ENCODE measurements at places on chromosomes 6 and 20.
A peak's percentile ranks its signal among the peaks of the same experiment; 100 is the strongest.

DNA sequence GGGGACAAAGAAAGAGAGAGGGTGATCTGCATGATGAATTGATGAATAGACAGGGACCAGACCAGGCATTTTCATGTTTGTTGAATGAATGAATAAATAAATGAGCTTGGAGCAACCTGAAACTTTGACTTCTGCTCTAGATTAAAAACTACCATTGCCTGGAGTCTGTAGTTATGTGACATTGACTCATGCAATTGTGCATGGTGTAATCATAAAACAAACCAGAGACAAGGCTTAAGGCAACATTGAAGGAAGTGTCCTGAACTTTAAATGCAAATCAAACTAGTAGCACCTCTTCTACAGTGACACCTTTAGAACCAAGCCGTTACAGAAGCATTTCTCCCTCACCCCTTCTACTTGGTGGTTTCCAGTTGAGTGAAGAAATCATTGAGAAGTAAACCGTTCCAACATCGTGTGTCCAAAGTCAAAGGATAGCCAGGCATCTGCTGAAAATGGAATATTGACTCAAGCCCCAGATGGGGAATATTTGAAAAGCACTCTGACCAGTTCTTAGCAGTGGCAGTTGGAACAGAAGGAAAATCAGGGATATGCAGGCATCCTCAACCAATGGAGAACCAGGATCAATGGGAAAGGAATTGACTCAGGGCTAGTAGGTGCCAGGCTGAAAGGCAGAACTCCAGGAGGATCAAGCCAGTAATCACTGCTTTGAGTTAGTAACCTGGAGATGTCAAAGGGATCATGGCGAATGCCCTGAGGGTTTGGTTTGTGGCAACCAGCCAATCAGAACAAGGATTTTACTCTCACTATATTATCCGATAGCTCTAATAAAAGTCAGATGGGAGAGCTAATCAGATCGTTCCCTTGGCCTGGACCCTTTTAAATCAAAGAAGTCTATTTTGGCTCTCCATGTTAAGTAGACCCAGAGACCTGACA is 171.2 kb upstream of the TSHZ2 start:
- no peak for DNase-seq

DNA sequence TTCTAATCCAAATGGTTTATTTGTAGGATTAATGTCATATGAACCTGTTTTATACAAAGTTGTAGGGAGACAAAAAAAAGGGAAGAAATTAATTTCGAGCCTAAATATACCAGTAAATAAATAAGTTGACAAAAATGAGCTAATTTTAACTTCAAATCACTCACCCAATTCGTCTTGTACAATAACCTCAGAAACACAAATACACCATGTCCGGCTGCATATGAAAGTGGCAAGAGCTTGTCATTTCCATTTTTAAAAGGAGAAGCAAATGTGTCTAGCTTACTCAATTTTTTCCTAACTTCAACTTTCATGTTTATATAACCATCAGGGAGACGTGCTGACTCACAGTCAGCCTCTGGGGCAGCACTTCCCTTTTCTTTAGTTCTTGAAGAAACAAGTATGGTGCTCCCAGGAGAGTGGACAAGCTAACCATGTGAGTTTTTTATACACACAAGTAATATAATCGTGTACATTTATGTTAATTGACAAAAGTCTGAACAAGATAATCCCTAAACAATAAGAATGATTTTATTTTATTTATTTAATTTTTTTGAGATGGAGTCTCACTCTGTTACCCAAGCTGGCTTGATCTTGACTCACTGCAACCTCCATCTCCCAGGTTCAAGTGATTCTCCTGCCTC is 55.5 kb upstream of the SGK1 start:
- peak; percentile 93 for DNase-seq

DNA sequence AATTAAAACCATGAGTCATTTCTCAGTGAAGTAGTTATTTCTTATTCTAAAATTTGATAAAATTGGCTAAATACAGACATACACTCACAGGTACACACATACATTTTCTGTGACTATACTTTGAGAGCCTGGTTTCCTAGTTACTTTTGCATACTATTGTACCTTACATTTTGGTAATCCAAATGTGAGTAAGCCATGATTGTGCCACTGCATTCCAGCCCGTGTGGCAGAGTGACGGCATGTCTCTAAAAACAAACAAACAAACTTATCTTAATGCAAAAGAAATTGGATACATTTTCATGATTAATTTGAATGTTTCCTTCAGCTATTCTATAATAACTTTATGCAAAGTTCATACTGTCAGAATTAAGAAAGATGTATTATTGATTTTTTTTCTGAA is 628.8 kb downstream of the GRIK2 start:
- no peak for DNase-seq

DNA sequence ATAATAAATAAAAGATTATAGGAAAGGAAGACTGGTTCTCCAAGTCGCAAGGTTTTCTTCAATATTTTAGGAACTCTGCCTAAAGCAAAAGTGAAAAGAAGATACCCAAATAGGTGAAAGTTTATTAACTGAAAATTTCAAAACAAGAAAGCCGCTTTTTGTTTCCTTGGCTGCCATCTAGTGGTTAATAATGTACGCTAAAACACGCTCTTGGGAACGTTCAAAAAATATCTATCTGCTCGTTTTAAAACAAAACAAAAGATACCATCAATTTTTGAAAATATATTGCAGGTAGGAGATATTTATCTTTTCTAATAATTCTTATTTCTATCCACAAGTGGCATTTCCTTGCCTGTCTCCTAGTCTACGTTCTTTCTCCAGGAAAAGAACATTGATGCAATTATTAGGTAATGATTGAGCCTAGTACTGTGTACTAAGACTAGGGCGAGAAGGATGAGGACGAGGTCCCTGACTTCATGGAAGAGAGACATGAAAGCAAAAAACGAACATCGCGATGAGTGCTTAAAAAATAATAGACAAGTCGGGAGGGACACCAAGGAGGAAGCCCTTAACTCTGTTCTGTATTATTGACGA is 97.2 kb downstream of the SPTLC3 start:
- peak; percentile 36 for DNase-seq

DNA sequence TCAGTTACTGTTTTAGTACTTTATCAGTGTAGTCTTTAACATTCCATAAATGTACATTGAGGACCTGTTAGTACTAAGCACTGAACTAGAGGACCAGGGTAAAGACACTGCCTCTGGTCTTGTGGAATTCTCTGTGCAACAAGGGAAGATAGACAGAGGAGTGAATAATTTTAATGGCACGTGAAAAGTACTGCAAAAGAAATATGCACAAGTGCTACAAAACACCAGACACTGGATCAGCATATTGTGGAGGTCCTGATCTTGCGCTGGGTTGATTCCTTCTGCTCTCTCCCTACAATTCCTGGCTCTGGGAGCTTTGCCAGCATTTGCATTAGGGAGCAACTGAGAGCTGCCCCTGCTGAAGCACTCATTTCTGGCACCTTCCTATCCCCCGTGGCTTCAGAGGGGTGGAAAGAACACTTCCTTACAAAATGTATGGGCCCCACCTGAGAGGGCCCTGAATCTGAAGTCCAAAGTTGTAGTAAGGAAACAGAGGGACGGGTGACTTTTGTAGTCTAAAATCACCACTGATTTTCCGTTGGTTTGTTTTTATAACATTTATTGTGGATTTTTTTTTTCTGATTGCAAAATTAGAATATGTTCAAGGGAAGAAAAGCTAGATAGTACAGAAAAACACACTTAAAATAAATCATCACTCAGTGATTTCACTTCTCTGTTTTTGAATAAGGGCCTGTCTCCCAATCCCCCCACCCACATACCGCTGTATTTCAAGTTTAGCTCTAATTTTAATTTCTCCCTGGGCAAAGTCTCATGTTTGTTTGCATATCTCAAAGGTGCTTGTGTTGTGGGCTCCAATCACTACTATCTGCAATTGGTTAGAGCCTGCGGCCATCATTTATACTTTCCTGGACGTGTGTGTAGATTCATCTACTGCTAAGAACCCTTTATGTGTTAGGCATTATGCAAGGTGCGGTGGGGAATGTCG is 4.9 kb downstream of the PKIG start:
- DNase-seq = peak; percentile 18

DNA sequence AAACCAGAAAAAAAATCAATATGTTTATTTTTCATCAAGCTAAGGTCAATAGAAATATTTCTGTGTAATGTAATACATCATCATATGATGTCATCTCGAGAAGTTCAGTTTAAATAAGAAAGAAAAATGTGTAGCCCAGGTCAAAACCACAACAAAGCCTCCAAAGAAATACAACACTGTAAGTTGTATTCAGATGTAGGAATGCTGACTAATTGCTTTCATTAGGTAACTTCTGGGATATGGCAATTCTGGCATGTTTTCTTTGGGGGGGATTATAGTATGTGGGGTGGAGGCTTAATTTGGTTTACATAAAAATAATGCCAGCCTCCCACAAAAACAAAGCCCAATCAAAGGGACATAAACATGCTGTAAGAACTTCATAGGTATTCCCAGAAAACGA is 881.8 kb upstream of the CITED2 start:
- peak; percentile 23 for DNase-seq

DNA sequence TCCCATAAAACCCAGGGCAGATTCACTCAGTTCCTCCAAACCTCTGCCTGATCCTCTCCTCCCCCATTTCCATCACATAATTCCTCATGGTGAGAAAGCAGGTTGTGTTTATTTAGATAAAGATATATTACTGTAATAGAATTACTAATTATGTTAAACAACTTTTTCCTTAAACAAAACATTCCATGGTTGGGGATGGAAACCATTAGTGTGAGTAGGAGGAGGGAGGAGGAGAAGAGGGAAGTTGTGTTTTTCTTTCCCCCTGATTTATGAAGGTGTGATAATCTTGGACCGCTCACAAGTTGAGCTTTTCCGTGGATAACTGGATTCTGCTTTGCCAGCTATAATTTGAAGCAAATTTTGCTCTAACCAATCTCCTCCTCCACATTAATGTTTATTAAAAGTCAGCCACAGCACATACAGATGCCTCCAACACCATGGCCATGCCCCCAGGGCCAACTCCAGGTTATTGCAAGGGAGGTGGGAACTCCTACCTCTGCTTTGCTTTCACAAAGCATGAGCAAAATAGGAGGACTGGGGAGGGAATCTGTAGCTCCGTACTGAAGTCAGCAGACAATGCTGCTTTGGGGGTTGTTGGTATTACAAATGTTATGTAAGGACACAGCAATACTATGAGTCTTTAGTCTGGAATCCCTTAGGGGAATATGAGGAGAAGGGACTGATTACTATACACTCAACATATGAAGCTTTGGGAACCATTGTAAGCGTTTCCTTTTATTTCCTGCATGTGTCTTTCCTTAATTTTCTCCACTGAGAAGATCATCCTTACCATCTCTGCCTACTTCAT is 542.0 kb downstream of the DHX35 start:
- DNase-seq = no peak

DNA sequence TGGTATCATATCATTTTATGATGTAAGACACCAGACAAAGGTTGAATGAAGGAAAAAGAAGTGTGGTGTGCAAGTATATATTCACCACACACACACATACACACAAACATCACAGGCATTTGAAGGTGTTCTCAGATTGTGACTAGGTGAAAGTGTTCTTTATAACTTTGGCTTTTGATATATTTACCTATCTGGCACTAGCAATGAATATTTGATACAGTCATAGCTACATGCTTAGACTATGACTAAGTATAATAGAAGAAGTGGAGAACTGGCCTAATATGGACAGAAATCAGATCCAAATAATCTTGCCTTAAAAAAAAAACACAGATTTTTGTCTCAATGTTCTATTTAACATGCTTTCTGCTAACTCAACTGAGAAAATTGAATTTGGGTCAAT is 809.9 kb downstream of the KIF16B start:
- DNase-seq = peak; percentile 1

- no peak for DNase-seq
Observed at GRCh38 chr20:2451422-2451821, 19.2 kb downstream of the SNRPB start.

- peak; percentile 8 for DNase-seq
Observed at GRCh38 chr6:78770765-78771164, 96.6 kb upstream of the IRAK1BP1 start.

DNA sequence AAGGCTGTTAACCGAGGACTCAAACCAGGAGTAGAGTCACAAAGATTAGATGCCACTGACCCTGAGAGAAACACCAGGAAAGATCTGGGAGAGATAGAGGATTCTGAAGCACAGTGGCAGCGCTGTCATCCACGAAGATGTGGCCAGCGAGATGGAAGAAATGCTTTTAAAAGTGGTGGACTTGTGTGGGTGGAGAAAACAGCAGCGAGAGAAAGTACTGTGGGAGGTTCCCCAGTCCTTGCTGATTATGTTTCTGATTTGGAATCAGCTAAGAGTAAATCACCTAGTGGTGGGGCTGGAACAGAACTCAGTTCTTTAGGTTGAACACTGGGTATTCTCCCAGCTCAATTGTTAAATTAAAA is 435 bp upstream of the ZNF322 start:
- DNase-seq = peak; percentile 43

GRCh38 chr20:23832775-23833513 is 6.4 kb upstream of the CST2 start:
- DNase-seq = no peak

GRCh38 chr6:77354581-77354980 is 108.7 kb downstream of the HTR1B start:
- no peak for DNase-seq

DNA sequence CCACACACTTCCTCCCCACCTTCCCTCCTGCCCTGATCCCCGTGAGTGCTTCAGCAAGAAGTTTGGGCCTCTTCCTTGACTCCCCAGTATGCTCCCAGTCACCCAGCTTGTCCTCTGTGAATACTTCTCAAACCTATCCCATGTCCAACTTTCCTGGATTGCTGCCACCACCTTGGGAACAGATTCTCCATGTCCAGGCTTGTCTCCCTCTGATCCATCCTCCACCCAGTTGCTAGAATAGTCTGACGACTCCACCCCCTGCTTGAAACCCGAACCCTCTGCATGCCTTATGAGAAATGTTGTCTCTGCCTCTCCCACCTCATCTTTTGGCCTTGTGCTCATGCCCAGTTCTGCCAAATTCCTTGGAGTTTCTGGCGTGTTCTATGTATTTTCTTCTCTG is 108.0 kb downstream of the PPP1R14C start:
- DNase-seq = peak; percentile 75

DNA sequence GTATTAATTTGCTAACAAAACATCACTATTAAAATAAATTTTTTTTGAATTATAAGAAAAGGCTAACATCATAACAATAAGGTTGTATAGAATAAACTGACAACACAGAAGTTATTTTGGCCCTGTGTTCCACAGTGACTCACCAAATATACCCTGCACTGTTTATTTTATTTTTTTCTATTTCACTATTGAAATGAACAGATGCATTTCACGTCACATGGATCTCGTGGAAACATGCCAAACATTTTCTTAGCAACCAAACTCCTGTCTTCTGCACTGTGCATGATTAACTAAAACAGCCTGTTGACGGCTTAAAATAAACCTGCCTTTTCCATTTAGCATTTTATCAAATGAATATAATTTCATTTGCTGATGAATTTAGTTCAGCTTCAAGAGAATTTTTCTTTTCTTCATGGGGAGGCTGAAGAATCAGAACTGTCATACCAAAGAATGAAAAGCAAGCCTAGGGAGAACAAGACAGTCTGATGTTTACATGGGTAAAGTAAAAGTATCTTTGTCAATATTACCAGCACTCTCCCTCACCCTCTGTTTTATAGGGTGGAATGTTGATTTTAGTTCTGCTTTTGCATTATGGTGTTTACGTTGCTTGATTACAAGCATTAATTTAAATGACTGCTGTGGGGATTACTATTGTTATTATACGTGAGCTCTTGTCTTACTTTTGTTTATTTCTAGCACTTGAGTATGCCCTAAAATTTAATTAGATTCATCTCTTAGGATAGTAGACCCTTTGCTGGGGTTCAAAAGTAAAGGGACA is 115.3 kb downstream of the LCA5 start:
- peak; percentile 97 for DNase-seq
